ENCODE measurements at places on chromosomes 4 and X. TPM values are rescaled to one million over a fixed set of nuclear protein-coding genes. Genes with fewer than 3 reads are reported as not detected.

PNCK gene
- 0.96 TPM for total RNA-seq

RRH gene
- total RNA-seq: 0.23 TPM

GRCh38 chrX:72713130-72713529 is 976 bp downstream of the PHKA1 start:
- H3K4me1 ChIP-seq: peaks cover 14% of the 10 kb centered on the region
- no peaks in the 10 kb centered on the region for H3K36me3 ChIP-seq
- H3K27ac ChIP-seq: no peak overlapping the region

- H3K4me1 ChIP-seq: no peaks in the 10 kb centered on the region
- H3K27ac ChIP-seq: no peak overlapping the region
Observed at GRCh38 chr4:15341733-15342300, 86.0 kb upstream of the C1QTNF7 start.

GRCh38 chr4:136650541-136651277 is 881.6 kb downstream of the PCDH18 start:
- H3K36me3 ChIP-seq: no peaks in the 10 kb centered on the region
- H3K4me1 ChIP-seq: no peaks in the 10 kb centered on the region
- no peak overlapping the region for H3K27ac ChIP-seq
- DNase-seq: no peak
- H3K4me3 ChIP-seq: no peak overlapping the region
